ENCODE measurements at places on chromosomes 12 and 14.
A peak's percentile ranks its signal among the peaks of the same experiment; 100 is the strongest.

DNA sequence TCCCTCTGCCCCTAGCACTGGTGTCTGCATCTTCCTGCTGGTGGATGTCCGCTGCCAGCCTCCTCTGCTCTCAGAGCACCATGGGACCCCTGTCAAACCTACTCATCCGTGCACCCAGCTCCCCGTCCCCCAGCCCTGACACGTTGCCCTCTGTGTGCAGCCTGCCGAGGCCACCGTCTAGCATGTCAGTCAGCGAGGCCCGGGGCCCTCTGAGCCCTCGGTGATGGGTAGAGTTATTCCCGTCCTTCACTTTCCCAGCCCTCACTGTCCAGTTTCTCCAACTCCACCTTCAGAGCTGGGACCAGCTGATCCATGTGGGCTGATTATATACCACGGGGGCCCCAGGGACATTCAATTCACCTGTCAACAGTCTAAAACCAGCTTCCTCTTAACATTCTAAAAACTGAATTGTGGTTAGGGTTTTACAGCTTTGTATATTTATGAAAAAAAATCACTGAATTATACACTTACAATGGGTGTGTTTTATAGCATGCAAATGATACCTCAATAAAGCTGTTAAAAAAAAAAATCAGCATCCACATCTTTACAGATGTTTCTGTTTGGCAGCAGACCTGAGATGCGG is 61.3 kb downstream of the CCDC88C start:
- DNase-seq, result no peak

- peak; percentile 40 for DNase-seq
Observed at GRCh38 chr14:21978184-21978998, 304.8 kb upstream of the OR4E1 start.

- DNase-seq, result no peak
Observed at GRCh38 chr12:42090899-42091298, 53.8 kb downstream of the GXYLT1 start.

DNA sequence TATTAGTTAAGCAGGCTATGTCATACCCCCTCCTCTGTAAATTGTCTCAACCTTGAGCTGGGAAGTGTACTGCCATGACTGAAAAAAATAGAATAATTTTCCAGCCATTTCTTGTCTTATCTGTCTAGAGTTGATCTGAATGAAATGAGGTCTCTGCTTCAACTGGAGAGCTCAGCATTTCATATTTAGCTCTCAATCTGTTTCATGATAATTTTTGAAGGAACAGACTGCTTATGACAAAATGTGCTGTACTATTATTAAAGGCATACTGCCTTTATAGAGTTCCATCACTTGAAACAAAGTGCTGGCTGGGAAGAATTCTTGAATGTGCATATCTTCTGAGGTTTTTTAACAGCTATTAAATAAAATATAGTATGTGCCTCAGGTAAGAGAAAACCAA is 19.1 kb downstream of the PTPRO start:
- DNase-seq, result no peak

DNA sequence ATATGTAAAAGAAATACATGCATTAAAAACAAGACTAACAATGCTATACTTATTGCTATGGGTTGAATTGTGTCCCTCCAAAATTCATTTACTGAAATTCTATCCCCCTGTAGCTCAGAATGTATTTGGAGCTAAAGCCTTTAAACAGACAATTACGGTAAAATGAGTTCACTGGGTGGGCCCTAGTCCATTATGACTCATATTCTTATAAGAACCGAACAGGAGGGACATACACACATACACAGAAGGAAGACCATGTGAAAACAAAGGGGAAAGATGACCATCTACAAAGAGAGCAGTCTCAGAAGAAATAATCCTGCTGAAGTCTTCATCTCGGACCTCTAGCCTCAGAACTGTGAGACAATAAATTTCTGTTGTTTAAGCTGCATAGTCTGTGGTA is 77.1 kb upstream of the ANKS1B start:
- DNase-seq, result no peak

GRCh38 chr12:102781117-102781516 is 135.9 kb downstream of the PAH start:
- DNase-seq, result no peak

GRCh38 chr14:99260587-99261551 is 11.1 kb downstream of the BCL11B start:
- DNase-seq, result no peak

DNA sequence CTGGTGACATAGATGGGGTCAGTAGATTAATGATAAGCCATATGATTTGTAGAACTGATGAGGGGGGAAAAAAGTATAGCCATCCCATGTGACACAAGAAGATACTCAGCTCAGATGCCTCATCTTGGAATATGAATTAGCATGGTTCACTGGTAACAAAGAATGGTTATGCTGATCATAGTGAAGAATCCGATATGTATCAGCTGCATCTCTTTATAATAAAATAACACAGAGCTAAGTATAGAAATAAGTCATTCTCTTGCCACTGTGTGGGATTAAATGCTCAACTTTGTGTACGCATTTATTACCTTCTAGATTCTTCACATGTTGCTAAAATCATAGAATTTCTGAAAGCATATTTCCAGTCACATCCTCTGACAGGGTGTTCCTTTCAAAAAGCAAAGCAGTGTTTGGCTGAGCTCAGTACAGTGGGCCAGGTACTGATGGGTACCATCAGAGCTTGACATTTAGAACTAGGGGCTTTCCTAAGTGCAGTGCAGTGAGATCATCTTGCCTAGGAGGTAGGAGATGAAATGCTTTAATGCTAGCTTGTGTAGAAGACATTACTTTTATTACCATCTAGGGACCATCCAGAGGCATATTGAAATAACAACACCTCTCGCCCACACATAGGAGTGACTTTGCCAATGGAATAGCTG is 256.2 kb downstream of the TMEM117 start:
- no peak for DNase-seq

DNA sequence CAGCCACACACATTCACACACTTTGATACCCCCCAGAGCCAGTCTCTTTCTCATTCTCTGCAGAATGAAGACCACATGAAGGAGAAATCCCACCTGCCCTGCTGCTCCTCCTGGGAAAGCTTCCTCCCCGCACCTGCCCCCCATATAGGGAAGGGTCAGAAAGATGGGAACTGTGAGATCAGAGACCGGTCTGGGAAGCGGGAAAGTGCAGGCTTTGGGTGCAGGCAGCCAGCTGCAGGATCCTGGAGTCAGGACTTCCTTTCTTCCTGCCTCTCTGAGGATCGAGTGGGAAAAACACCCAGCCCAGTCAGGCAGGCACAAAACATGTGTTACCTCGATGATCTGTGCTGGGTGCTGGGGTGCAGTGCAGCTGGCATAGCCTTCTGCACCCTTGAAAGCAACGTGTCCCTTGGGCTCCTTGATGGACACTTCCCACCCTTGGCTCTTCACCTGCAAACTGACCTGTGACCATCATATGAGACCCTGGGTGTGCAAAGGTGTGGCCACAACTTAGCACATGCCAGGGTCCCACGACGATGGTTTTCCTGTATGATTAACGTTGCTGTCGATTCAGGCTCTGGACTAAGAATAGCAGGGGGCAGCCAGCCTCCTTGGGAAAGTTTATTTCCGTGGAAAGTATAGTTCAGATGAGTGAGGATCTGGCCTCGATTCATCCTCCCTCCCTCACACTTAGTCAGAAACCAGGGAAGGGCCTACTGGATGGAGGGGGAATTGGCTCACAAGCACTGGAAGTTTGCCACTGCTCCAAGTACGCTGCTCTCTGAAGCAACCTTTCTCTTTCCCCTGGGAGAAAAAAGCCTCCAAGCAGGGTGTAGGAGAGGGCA is 105.4 kb upstream of the MED13L start:
- no peak for DNase-seq
